ENCODE measurements at places on chromosomes 16 and 17.

DNA sequence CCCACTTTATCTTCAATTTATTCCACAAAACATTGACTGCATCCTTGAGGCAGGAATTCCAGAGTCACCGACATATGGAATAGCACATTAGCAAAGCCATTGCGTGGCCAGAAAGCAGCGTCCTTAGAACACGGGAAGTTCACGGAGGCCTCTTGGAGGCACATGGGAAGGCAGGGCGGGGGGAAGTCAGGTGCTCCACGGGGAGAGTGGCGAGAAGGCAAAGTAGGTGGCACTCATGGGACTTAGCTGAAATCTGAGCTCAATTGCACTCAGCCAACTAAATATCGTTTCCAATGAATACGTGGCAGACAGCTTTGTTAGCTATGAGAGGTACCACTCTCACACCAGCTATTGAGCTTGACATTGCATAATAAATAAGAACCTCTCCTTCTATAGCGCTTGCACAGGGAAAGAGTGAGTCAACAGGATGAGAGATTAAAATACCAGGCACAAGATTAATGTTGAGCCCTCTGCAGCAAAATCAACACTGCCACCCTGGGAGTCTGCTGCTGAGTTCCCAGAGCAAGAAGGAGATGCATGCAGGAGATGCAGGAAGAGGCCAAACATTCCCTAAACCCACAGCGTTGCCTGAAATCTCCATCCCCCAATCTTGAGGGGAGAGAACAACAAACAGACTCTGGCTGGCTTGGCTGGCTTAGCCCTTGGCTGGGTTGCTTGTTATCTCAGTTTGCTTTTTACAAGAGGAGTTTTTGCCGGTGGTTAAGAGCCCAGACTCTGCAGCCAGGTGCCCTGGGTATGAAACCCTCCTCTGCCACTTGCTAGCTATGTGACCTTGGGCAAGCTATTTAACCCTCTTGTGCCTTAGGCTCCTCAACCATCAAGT lies 28.8 kb downstream of the ABCC12 start:
- DNase-seq, result no peak

- DNase-seq, result no peak
Observed at GRCh38 chr17:5922476-5922875, 147.7 kb upstream of the WSCD1 start.

DNA sequence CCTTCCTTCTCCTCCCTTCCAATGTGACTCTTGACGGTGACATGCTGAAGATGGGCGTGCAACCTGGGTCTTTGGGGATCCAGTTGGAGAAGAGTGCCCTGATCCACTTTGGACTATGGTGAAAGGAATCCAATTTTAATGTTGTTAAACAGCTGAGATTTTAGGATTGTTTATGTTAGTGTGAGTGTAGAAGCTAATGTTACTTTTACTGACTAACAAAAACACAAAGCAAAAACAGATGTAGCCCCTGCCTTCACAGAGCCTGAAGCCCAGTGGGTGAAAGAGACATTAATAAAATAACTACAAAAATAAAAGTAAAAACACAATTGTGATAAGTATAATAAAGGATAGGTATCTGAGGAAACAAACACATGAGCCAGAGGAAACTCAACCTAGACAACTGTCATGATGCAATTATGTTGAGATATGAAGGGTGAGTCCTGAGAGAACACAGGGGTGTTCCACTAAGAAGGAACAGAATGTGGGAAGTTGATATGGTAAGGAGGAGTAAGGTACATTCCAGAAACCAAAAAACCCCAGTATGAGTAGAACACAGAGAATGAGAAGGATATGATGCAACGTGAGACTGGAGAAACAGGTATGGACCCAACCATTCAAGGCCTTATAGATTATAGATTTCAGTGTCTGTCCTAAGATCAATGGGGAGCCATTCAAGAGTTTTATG lies 115.1 kb upstream of the PMFBP1 start:
- no peak for DNase-seq

DNA sequence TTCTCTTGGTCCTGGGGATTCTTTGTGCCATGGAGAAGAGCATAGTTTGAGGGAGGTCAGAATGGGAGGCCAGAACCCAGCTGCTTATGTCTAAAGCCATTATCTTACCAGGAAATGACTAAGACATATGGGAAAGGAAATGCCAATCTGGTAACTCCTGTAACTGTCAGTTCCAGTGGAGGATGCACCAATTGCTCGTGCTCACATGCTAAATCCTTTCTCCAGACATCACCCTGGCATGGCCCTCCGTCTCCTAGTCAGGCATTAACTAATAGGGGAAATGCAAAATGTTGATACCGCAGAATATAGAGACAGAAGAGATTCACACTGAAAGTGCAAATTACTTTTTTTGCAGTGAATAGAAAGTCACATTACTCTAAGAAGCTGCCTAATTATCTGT lies 255.6 kb upstream of the HSBP1 start:
- no peak for DNase-seq

GRCh38 chr16:68492543-68493411 lies 44.5 kb upstream of the SMPD3 start:
- no peak for DNase-seq

DNA sequence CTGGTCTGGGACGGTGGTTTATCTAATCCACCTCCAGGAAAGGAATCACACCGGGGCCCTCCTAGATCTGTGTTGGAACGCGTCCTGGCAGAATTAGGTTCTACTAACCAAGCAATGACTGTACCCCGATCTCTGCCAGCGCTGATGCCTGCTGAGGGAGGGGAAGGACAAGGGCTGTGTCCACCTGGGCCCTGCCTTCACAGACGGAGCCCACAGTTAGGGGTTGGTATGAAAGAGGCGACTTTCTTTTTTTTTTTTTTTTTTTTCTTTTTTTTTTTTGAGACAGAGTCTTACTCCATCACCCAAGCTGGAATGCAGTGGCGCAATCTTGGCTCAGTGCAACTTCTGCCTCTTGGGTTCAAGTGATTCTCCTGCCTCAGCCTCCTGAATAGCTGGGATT lies 9.9 kb upstream of the KRT19 start:
- DNase-seq, result no peak

- no peak for DNase-seq
Observed at GRCh38 chr17:42053731-42054500, 3.5 kb upstream of the C17orf113 start.

DNA sequence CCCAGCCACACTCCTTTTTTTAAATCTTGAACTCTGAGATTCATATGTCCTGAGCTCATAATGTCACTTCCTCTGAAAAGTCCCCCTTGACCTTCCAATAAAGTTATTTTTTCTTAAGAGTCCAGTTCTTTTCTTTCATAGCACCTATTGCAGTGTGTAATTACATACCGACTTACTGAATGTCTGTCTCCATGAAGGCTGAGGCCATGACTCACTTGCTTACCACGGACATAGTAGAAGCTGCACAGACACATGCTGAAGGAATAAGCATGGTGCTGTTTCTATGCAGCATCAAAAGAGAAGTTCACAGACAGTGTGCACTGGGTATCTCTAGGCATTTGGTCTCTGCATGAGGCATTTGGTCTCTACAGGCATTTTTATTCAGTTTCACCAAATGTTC lies 77.2 kb downstream of the C17orf67 start:
- no peak for DNase-seq

- peak; percentile 67 for DNase-seq
Observed at GRCh38 chr16:50548125-50548908, at the start of gene NKD1. NKD1 (plus strand) TSS chr16:50548396; CDS start chr16:50548554, 158 bp downstream.

- DNase-seq, result no peak
Observed at GRCh38 chr16:25896411-25896810, 204.7 kb downstream of the HS3ST4 start.

DNA sequence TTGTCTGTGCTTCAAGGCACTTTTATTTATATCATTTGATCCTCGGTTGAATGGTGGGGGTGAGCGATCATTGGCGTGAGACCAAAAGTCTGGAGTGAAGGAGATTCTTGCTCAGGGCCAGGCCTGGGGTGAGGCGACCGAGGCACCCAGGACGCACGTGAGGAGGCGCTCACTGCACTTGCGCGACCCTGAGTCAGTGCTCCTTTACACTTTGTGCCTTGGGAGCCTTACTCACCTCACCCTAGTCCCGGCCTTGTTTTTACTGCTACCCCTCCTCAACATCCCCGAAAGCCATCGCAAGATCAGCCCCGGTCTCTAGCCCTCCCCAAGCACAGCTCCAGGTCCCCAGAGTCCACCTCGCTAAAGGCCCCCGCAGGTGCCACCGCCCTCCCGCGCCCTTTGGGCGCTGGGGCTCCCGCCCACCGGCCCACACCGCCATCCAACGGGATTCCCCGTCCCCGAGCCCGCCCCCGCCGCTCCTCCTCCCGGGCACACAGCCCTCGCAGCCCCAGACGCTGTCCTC lies 496 bp downstream of the EZH1 start:
- peak; percentile 65 for DNase-seq

GRCh38 chr16:29030086-29030840 lies 45.4 kb downstream of the LAT start:
- no peak for DNase-seq

DNA sequence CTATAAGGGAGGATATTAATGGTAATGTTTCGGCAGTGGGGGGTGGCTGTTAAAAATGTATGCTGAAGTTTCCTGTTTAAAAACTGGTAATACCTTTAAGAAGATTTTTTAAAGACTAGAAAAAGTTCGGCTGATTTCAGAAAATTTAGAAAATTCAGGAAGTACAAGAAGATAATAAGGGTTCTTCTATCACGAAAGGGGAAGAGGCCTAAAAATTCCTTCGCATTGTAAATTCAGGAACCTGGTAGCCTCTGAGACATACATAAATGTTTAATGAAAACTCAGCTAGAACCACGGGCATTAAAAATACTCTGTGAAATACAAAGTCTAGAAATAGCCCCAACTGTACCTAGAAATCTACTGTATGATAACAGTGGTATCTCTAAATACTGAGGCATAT lies 181.2 kb downstream of the PARN start:
- no peak for DNase-seq

GRCh38 chr17:61064087-61064951 lies 335.3 kb upstream of the TBX2 start:
- no peak for DNase-seq

DNA sequence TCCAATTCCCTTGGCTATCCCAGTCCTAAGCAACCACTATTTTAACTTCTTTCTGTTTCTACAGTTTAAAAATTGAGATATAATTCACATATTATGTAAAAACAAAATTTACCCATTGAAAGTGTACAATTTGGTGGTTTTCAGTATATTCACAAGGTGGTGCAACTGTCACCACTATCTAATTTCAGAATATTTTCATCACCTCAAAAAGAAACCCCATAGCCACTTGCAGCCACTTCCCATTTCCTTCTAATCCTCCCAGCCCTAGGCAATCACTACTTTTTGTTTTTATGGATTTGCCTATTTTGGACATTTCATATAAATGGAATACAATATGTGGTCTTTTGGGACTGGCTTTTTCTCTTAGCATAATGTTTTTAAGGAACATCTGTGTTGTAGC lies 36.1 kb upstream of the NACA2 start:
- DNase-seq, result no peak

GRCh38 chr16:16019488-16019887 lies 70.1 kb downstream of the ABCC1 start:
- DNase-seq, result no peak

GRCh38 chr16:77090062-77090461 lies 100.9 kb upstream of the MON1B start:
- no peak for DNase-seq

GRCh38 chr16:23962001-23962400 lies 126.2 kb downstream of the PRKCB start:
- DNase-seq, result no peak

GRCh38 chr17:28529013-28529400 lies 22.9 kb downstream of the FOXN1 start:
- no peak for DNase-seq

- DNase-seq, result no peak
Observed at GRCh38 chr17:69373069-69373468, 41.4 kb upstream of the MAP2K6 start.

- no peak for DNase-seq
Observed at GRCh38 chr17:72984145-72984925, 108.2 kb downstream of the SLC39A11 start.

DNA sequence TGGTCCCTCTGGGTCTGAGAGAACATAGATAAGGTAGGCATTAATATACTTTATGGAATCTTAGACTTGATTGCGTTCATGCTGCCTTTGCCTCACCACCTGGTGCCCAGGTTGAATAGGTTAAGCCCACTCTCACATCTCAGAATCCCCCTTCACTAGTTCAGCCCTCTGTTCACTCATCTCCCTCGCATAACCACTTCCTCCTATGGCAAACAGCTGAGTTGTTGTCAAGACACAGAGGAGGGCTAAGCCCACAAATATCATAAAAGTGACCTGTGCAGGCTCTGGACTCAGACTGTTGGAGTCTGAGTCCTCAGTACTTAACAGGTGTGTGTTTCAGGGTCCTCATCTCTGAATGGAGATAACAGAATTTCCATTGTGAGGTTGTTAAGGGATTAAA lies 55.7 kb downstream of the GOSR1 start:
- no peak for DNase-seq

DNA sequence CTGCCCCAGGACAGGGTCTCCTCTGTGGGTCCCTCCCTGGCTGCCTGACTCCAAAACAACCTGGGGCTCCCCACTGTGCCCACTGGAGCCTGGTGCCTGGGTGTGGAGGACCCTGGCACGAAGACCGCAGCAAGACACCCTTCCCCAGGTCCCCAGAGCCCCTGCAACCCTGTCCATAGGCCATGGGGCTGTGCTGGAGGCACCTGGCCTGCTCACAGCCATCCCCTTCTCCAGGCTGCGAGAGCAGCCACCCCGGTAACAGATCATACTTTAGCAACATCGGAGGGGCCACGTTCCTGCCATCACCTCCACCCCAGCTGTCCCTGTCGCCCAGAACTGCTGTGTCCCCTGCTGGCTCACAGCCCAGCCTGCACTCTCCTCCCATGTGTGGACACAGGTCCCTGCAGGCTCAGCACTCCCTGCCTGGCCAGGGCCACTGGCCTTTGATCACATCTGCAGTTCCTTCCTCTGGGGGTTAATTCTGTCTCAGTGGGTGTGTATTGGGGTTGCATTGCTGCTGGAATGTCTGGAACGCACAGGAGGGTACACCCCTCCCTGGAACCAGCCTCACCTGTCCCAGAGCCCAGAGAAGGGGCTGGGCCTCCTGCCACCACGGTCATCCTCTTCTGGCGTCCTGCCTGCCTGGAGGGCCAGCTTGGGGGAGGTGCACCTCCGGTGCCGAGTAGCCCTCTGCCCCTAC lies 12.2 kb downstream of the PPL start:
- no peak for DNase-seq

DNA sequence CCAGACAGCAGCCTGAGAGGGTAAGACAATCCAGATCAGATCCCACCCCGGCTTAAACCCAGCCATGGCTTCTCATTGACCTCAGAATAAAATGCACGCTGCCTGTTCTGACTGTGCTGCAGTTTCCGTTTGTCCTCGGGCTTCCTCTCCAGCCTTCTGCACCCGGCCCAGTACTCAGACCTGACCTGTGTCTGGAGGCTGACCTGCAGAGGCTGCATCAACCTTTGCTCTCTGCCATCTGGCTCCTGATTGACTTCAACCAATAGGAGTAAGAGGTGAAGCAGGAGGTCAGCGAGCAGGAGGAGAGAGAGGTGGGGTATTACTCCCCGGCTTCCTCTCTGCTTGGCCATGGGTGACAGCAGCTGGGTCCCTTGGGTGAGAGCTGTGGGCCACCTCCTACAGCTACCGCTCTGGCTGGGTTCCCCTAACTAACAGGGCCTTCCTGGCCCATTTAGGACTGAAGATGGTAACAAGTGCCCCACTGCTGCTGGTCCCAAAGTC lies 46.7 kb downstream of the C16orf82 start:
- no peak for DNase-seq
